ENCODE measurements at places on chromosomes 6 and 20. TPM values are rescaled to one million over a fixed set of nuclear protein-coding genes. Genes with fewer than 3 reads are reported as not detected.

Gene NFATC2
- 4.8 TPM for total RNA-seq

GRCh38 chr6:90714319-90714718 is 127.4 kb upstream of the MAP3K7 start:
- no peaks in the 10 kb centered on the region for H3K27me3 ChIP-seq
- H3K4me1 ChIP-seq, result no peaks in the 10 kb centered on the region
- no peaks in the 10 kb centered on the region for H3K36me3 ChIP-seq
- no peak overlapping the region for H3K27ac ChIP-seq

- no peak overlapping the region for H3K4me3 ChIP-seq
- H3K27ac ChIP-seq, result no peak overlapping the region
- no peaks in the 10 kb centered on the region for H3K36me3 ChIP-seq
- no peaks in the 10 kb centered on the region for H3K4me1 ChIP-seq
Observed at GRCh38 chr20:23874747-23875146, 4.8 kb downstream of the CST5 start.

- no peaks in the 10 kb centered on the region for H3K27me3 ChIP-seq
- no peaks in the 10 kb centered on the region for H3K36me3 ChIP-seq
- H3K4me1 ChIP-seq, result no peaks in the 10 kb centered on the region
- H3K27ac ChIP-seq, result no peak overlapping the region
- no peak overlapping the region for H3K4me3 ChIP-seq
- DNase-seq, result no peak
Observed at GRCh38 chr6:95784869-95785268, 207.5 kb downstream of the MANEA start.

- DNase-seq, result no peak
- H3K36me3 ChIP-seq, result no peaks in the 10 kb centered on the region
- no peaks in the 10 kb centered on the region for H3K4me1 ChIP-seq
- no peak overlapping the region for H3K4me3 ChIP-seq
Observed at GRCh38 chr6:75023634-75024033, 182.2 kb downstream of the COL12A1 start.

- no peaks in the 10 kb centered on the region for H3K36me3 ChIP-seq
- H3K27me3 ChIP-seq, result no peaks in the 10 kb centered on the region
- H3K4me1 ChIP-seq, result peaks cover 40% of the 10 kb centered on the region
- H3K27ac ChIP-seq, result no peak overlapping the region
- no peak overlapping the region for H3K4me3 ChIP-seq
Observed at GRCh38 chr6:3916211-3916610, 67.0 kb downstream of the FAM50B start.

Data from right lobe of liver (tissue), 6 donors.